ENCODE measurements at places on chromosomes 12 and 14. TPM values are rescaled to one million over a fixed set of nuclear protein-coding genes. Genes with fewer than 3 reads are reported as not detected.

GRCh38 chr14:101408077-101408831, 153.0 kb upstream of the DIO3 start:
- no peak for DNase-seq
- no peaks in the 10 kb centered on the region for H3K4me1 ChIP-seq
- no peaks in the 10 kb centered on the region for H3K36me3 ChIP-seq
- no peak overlapping the region for H3K27ac ChIP-seq
- no peak overlapping the region for H3K4me3 ChIP-seq

DNA sequence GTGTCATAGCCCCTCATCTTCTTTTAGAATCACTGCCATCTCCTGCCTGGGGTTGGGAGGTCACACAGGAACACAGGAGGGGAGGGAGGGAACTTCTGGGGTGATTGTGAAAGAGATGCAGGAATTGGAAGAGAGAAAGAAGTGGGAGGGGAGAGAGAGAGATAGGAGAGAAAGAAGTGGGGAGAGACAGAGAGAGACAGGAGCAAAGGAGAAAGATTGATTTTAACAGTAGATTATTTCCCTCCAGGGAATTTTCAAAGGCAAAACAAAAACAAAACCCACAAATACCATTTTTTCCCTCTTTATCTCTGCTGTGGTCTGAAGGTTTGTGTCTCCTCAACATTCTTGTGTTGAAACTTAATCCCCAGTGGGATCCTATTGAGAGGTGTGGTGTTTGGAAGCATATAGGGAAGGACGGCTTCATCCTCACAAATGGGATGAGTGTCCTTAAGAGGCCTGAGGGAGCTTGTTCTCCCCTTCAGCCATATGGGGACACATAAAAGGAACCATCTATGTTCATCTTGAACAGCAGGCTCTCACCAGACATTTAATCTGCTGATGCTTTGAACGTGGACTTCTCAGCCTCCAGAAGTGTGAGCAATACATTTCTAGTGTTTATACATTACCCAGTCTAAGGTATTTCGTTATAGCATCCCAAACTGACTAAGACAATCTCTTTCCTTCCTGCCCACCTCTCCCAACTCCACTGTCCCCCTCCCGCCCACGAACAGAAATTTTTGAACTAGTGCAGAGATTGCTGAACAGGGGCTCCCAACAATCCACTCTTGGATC, 134.9 kb upstream of the MAX start:
- no peaks in the 10 kb centered on the region for H3K36me3 ChIP-seq
- H3K4me3 ChIP-seq: no peak overlapping the region
- peaks cover 4% of the 10 kb centered on the region for H3K27me3 ChIP-seq
- no peak for DNase-seq
- H3K27ac ChIP-seq: no peak overlapping the region

The CIPC gene
- 9.6 TPM for total RNA-seq

DNA sequence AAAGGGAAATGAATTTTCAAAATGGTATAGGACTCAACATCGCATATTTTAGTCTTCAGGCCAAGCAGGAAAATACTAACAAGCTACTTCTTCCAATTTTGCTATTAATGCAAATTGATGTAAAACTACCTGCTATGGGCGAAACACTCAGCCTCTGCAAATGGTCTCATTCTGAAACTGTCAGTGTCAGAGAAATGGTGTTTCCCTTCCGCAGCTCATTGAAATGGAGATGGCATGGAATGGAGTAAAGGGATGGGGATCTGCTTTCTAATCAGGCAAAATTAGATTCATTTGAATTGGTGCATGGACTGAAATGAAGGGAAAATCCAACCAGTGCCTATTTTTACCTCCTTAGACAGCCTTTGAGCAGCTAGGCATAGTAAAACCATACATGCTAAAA, 80.4 kb upstream of the EEA1 start:
- H3K36me3 ChIP-seq: no peaks in the 10 kb centered on the region
- DNase-seq: no peak
- H3K27me3 ChIP-seq: no peaks in the 10 kb centered on the region
- H3K4me1 ChIP-seq: peaks cover 9% of the 10 kb centered on the region

The KCNA1 gene
- not detected for total RNA-seq

GRCh38 chr12:105317942-105318621, 12.4 kb upstream of the C12orf75 start:
- H3K4me1 ChIP-seq: peaks cover 50% of the 10 kb centered on the region
- H3K27ac ChIP-seq: no peak overlapping the region
- peaks cover 74% of the 10 kb centered on the region for H3K36me3 ChIP-seq
- no peaks in the 10 kb centered on the region for H3K27me3 ChIP-seq
- H3K4me3 ChIP-seq: no peak overlapping the region
- no peak for DNase-seq

The HOXC10 gene
- total RNA-seq: not detected

DNA sequence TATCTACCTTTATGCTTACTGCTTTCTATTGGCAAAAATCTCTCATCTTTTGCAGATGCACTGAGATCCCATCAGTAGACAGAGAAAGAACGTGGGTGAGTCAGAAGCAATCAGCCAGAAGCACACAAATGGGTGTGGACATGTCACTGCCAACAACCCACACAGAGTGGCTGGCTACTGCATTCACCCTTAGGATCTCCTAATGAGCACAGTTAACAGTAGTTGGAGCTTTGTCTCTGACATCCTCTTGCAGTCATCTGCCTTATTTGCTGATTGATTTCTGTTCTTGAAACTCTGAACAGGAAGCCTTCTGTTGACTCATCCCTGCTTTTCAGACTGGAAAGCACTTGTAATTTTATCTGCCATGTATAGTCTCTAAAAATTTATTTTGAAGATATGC, 117.2 kb downstream of the RGS6 start:
- no peaks in the 10 kb centered on the region for H3K36me3 ChIP-seq
- no peak overlapping the region for H3K4me3 ChIP-seq
- DNase-seq: peak; percentile 51
- peaks cover 22% of the 10 kb centered on the region for H3K4me1 ChIP-seq
- H3K27ac ChIP-seq: no peak overlapping the region

DNA sequence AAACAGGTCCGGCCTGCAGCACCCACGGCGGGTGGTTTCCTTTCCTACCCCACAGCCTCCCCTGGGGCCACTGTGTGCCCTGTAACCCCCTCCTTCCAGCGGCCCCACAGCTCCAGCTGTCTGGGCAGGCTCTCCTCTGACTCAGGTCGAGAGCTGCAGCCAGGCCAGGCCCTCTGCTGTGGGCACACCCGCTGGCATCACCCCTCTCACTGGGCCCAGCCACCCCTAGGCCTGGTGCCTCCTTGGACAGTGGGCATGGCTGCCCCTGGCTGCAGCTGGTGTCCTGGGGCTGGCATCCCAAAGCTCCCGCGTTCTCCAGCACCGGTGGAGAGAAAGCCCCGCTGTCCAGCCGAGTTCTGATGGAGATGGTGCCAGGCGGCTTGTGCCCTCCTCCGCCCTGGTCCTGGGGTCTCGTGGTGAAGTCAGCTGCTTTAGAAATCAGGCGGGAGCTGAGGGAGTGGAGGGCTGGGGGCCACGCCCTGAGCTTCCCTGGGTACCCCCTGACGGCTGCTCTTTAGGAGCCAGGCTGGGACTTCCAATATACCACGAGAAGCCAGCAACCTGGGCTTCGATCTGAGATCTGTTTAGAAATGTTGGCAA, 114.9 kb downstream of the KIF26A start:
- no peak overlapping the region for H3K4me3 ChIP-seq
- no peaks in the 10 kb centered on the region for H3K36me3 ChIP-seq
- peaks cover 19% of the 10 kb centered on the region for H3K27me3 ChIP-seq
- no peak for DNase-seq

GRCh38 chr12:58450868-58451482, 469.3 kb downstream of the LRIG3 start:
- H3K27ac ChIP-seq: no peak overlapping the region
- no peak overlapping the region for H3K4me3 ChIP-seq
- no peaks in the 10 kb centered on the region for H3K36me3 ChIP-seq
- no peaks in the 10 kb centered on the region for H3K4me1 ChIP-seq
- DNase-seq: no peak
- peaks cover 14% of the 10 kb centered on the region for H3K27me3 ChIP-seq

GRCh38 chr12:93972411-93973208, 175.8 kb upstream of the PLXNC1 start:
- no peaks in the 10 kb centered on the region for H3K36me3 ChIP-seq
- DNase-seq: no peak
- H3K27ac ChIP-seq: no peak overlapping the region
- peaks cover 9% of the 10 kb centered on the region for H3K27me3 ChIP-seq

GRCh38 chr12:95709152-95709551, 81.4 kb downstream of the NTN4 start:
- no peaks in the 10 kb centered on the region for H3K36me3 ChIP-seq
- no peaks in the 10 kb centered on the region for H3K4me1 ChIP-seq
- no peak overlapping the region for H3K4me3 ChIP-seq
- DNase-seq: no peak
- H3K27me3 ChIP-seq: peaks cover 8% of the 10 kb centered on the region

- H3K27me3 ChIP-seq: no peaks in the 10 kb centered on the region
- no peaks in the 10 kb centered on the region for H3K4me1 ChIP-seq
- H3K36me3 ChIP-seq: no peaks in the 10 kb centered on the region
- H3K27ac ChIP-seq: no peak overlapping the region
Measured at GRCh38 chr14:34181338-34181737, 230.5 kb upstream of the EGLN3 start.

The ART4 gene
- total RNA-seq: not detected

GRCh38 chr14:24067133-24068082, 4.0 kb upstream of the CPNE6 start:
- no peaks in the 10 kb centered on the region for H3K36me3 ChIP-seq
- DNase-seq: no peak
- no peak overlapping the region for H3K4me3 ChIP-seq
- H3K27ac ChIP-seq: no peak overlapping the region
- no peaks in the 10 kb centered on the region for H3K4me1 ChIP-seq
- H3K27me3 ChIP-seq: peaks cover 14% of the 10 kb centered on the region

DNA sequence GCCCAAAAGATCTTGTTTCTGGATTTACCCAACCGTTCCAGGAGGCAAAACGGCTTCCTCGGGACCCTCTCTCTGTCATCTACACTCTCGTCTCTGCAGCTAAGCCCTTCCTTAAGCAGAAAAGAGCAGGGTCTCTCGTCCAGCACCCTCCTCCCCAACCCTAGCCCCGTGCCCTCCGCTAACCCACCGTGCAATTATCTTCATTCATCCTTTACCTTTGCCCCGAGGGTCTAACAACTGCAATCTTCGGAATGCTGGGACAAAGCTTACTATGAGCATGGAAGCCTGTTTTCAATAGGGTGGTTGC, 276 bp upstream of the BMAL2 start:
- H3K36me3 ChIP-seq: peaks cover 7% of the 10 kb centered on the region
- peaks cover 53% of the 10 kb centered on the region for H3K4me1 ChIP-seq
- no peaks in the 10 kb centered on the region for H3K27me3 ChIP-seq
- peak overlapping the region; percentile 80 for H3K27ac ChIP-seq

- H3K36me3 ChIP-seq: no peaks in the 10 kb centered on the region
- no peak overlapping the region for H3K4me3 ChIP-seq
- no peak for DNase-seq
- H3K4me1 ChIP-seq: no peaks in the 10 kb centered on the region
Measured at GRCh38 chr12:6016756-6017155, 71.7 kb upstream of the ANO2 start.

DNA sequence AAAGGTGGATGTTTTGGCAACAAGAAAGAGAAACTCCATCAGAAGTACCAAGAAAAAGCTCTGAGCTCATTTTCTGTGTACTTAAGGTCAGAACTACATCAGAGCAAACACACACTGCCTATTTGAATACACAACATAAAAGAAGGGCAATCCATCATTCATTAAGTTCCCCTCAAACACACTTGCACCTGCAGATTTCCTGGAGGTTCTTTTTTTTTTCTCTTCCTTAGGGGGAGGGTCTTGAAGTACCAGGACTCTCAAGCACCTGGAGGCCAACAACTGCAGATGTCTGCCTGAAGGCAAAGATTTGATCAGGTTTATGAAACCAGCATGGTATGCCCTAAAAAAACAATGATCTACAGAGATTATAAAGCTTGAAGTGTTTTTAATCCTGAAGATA, 26.1 kb upstream of the PTHLH start:
- peaks cover 5% of the 10 kb centered on the region for H3K27me3 ChIP-seq
- DNase-seq: no peak
- no peak overlapping the region for H3K4me3 ChIP-seq
- no peaks in the 10 kb centered on the region for H3K36me3 ChIP-seq

DNA sequence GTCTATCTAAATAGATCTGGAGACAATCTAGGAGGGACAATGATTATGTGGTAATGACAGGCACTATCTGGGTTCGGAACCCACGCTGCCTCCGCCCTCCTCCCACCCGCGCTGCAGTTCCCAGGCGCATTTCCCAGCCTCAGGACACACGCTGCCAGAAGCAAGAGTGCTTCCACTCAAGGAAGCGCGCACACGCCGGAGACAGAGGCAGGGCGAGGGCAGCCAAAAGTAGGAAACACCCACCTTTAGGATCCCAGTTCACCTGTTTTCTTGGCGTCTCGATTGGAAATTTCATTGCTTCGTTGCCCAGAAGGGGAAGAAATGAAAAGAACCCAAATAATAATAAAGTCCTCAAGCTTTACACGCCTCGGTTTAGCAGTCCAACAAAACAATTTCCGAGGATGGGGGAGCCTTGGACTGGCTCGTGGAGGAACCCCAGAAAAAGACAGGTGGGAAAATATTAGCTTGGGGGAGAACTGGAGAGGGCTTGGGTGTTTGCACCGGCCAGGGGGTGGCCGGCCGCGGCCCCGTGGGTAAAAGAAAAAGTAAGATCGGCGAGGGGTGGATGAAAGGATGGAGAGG, 474 bp downstream of the KCNK10 start:
- H3K36me3 ChIP-seq: no peaks in the 10 kb centered on the region
- H3K4me1 ChIP-seq: peaks cover 2% of the 10 kb centered on the region
- no peak for DNase-seq
- H3K4me3 ChIP-seq: peak overlapping the region; percentile 28

DNA sequence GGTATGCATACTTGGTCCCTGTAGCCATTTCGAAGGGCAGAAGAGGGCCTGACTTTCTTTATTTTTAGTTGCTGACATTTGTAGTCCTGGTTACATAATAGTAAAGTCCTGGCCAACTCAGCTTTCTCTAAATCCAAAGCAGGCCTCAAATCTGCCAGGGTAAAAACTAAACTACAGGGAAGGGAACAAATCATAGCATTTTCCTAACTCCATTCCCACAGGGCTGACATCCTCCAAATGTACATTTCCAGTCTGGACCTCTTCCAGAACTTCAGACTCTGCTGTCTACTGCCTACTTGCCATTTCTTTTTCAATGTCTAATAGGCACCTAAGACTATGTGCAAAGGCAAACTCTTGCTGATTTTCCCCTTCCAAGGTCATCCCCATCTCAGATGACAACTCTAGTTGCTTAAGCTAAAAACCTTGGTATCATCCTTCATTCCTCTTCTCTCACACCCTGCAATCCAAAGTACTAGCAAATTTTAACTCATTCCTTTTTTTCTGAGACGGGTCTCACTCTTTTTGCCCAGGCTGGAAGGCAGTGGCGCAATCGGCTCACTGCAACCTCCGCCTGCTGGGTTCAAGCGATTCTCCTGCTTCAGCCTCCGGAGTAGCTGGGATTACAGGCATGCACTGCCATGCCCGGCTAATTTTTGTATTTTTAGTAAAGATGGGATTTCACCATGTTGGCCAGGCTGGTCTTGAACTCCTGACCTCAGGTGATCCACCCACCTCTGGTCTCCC, 2.0 kb downstream of the DDIT3 start:
- peaks cover 62% of the 10 kb centered on the region for H3K36me3 ChIP-seq
- DNase-seq: no peak
- H3K27ac ChIP-seq: peak overlapping the region; percentile 100
- H3K27me3 ChIP-seq: no peaks in the 10 kb centered on the region
- H3K4me3 ChIP-seq: peak overlapping the region; percentile 82
- peaks cover 43% of the 10 kb centered on the region for H3K4me1 ChIP-seq

The NANOG gene
- not detected for total RNA-seq

GRCh38 chr12:6113691-6114475, 10.6 kb downstream of the VWF start:
- no peak overlapping the region for H3K27ac ChIP-seq
- no peaks in the 10 kb centered on the region for H3K4me1 ChIP-seq
- no peaks in the 10 kb centered on the region for H3K36me3 ChIP-seq
- H3K4me3 ChIP-seq: no peak overlapping the region

Data from activated CD4-positive, alpha-beta memory T cell treated with anti-CD3 and anti-CD28 coated beads, Interleukin-2, amount 10 ng/mL, durations not matched to agents 7 days and 5 days (primary cell).